ENCODE measurements at places on chromosomes 13 and 19.

DNA sequence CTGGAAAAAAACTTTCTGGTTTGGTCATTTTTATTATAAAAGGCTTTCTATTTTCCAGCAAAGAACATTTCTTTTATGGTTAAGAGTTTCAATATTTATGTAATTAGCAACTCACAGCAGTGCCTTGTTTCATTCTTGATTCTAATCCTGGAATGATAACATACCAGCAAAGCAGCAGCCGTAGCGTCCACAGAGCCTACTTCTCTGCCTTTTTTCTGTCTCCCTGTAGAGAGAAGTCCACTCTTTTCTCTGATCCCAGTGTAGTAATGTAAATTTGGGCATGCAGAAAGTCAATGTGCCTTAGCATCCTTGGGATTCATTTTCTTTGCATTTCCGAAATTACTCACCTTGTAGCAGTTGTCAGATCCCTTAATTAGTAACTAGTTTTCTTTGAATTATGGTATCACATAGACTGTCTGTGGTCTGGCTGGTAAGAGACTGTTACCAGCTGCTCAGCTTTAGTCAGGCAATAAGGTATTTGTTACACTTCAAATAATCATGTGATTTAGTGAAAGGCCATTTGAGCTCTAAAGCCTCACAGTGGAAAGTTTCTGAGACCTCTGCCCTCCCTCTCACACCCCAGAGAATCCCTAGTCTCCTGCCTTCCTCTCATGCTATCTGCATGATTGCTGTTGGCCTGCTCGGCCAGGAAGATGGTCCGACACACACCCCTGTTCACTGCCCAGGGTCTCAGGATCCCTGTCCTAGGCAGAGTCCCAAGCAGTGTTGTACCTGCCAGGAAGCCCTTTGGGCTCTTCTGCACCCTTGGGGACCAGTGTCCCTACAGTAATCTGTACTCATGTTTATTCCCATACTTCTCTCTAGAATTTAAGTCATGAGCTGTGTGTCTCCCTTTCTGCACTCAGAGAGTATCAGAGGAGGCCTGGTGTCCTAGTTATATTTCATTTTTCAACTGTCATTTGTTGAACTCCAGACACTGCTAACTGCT lies 86.3 kb downstream of the LRCH1 start:
- no peak for DNase-seq

GRCh38 chr19:58021541-58022282 lies 12.1 kb upstream of the ZSCAN1 start:
- DNase-seq = peak; percentile 82

DNA sequence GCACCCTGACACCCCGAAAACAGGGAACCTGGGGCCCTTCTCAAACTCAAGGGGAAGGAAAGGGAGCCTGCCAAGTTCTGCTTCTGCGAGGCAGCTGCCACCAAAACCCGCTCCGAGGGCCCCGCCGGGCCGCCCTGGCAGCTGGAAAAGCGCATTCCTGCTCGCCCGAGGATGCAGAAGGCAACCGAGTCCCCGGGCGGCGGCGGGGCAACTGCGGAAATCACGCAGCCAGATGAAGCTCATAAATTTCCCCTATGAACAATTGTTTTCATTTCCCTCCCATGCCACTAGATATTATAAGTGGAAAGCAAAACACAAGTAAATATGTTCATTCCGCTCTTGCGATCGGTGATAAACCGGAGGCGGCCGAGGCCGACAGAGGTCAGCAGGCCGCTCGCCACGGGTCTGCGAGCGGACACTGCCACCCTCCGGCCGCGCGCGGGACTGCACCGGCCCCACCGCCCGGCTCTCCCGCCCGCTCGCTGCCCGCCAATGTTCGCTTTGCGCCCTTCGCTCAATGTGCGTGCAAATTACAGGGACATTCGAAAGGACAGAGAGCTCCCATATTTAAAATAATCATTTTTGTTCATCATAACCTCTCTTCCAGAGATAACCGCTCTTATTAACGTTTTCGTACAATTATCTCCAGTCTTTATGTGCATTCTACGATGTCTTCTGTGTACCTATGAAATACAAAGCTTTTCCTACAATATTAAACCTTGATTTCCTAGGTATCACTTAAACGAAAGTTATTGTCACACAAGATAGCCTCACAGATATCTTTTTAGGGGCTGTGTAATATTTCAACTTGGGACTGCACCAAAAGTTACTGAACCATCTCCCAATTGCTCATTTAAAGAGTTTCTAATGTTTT lies 120.8 kb upstream of the ZNF507 start:
- DNase-seq = peak; percentile 28

- no peak for DNase-seq
Observed at GRCh38 chr13:82688400-82688994, 1193.8 kb downstream of the SLITRK1 start.

GRCh38 chr13:113820813-113821651 lies 42.8 kb downstream of the GAS6 start:
- no peak for DNase-seq

GRCh38 chr13:110251193-110251819 lies 55.7 kb downstream of the COL4A1 start:
- no peak for DNase-seq

- DNase-seq = no peak
Observed at GRCh38 chr13:34941436-34941834, 635 bp upstream of the NBEA start.

GRCh38 chr13:104296286-104296685 lies 1230.1 kb upstream of the SLC10A2 start:
- no peak for DNase-seq

GRCh38 chr19:48419158-48419920 lies 25.9 kb downstream of the GRIN2D start:
- no peak for DNase-seq

DNA sequence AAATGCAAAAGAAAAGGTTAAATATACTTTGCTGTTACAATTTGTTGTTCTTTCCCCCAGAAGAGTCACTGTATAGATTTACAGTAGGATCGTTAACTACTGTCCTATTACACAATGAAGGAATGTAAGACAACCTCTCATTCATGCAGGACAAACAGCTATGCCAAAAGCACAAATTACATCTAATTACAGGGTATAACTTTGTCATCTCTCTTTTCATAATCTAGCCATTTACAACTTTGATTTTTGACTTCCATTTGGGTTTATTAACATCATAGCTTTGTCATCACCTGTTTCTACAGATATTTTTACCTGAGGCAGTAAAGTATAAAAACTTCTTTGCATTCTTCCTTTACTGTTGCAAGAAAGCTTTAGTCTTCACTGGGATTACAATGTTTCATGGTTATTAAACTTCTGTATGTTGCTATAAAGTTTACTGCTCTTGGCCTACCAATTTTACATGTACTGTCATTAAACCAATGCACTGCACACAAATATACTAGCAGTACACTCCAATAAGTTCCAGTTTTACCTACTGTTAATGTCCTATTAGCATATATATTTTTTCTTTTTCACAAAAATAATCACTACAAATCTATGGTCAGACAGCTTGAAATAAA lies 18.9 kb downstream of the MICU2 start:
- no peak for DNase-seq

- DNase-seq = no peak
Observed at GRCh38 chr13:76948149-76948548, at the start of gene ACOD1. ACOD1 (plus strand) TSS chr13:76948511; CDS start chr13:76948559, 48 bp downstream.

DNA sequence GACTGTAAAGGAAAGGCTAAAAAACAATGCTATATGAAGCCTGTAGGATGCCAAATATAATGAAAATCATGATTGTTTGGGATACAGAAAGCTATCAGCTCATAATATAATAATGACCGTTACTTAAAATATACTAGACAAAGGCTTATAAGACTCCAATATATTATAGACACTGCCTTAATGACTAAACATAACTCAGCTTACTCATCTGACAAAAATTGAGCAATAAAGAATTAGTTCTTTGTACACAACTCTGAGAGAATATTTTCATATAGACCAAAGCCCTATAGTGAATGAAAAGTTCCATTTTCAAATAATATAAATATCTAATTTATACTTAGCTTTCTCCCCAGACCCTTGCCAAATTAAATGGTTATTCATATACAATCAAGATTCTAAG lies 283.3 kb downstream of the DIAPH3 start:
- DNase-seq = no peak

DNA sequence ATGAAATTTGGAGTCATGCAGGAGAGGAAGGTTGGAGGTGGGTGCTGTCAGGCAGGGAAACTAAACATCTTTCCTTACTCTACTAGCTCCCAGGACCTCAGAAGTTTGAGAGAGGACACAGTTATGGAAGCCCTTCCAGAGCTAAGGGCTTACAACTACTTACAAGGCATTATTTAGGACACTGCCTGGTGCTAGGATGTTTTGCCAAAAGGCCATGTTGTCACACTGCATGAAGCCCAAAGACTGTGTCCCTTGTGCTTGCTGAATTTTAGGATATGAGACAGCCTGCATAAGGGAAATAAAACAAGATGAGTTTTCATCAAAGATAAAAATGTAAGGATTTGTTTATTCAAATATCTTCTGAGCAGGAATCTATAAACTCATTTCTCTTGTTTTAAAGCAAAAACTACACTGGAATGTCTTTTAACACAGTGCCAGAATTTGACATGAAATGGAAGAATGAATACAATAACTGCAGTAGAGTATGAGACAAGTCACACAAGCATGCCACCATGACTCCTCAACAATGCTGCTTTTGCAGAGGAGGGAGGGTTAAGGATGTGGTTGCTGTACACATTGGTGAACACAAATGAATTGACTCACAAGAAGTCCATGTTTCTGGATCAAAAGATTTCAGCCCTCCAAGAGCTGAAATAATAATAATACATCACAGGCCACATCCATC lies 258.4 kb downstream of the SPRY2 start:
- DNase-seq = no peak

GRCh38 chr13:113941571-113942191 lies 32.2 kb downstream of the C13orf46 start:
- no peak for DNase-seq

DNA sequence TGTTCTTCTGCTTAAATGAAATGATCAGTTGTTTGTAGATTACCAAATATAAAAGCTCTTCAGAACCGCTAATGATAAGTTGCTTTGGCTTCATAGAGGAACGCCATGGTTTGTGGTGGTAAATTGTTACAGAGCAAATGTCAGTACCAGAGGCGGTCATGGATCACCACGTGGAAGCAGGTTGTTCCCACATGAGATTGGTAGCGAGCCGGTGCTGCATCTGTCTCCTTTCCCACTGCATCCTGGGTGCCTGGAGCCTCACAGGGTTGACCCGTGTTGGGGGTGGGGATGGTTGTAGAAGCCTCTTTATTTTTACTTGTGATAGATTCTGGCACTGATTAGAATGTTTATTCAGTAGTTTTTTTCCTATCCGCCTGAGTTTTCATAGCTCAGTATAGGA lies 14.7 kb downstream of the GARRE1 start:
- DNase-seq = no peak

- no peak for DNase-seq
Observed at GRCh38 chr13:99565478-99566124, 64.3 kb downstream of the TM9SF2 start.

- DNase-seq = no peak
Observed at GRCh38 chr19:56150358-56150757, 9.3 kb downstream of the ZNF444 start.

GRCh38 chr13:96817336-96817941 lies 176.8 kb downstream of the OXGR1 start:
- peak; percentile 44 for DNase-seq

DNA sequence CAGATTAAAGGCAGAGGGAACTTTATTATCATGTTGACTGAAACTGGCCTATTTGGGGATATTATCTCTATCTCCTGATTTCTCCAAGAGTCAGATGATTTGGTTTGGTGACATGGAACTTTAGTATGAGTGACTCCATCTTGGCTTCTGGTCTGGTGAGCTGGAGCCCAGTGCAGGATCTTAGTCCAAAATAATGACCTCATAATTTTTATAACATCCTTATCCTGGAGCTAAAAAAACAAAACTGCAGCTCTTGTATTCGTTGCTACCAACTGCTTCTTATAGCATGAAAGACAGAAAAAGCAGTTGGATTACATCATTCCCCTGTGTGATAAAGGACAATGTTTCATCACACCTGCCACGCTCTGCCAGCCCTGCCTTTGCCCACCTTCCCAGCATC lies 39.3 kb upstream of the RNF17 start:
- no peak for DNase-seq

GRCh38 chr13:99647596-99647985 lies 146.3 kb downstream of the TM9SF2 start:
- DNase-seq = no peak

DNA sequence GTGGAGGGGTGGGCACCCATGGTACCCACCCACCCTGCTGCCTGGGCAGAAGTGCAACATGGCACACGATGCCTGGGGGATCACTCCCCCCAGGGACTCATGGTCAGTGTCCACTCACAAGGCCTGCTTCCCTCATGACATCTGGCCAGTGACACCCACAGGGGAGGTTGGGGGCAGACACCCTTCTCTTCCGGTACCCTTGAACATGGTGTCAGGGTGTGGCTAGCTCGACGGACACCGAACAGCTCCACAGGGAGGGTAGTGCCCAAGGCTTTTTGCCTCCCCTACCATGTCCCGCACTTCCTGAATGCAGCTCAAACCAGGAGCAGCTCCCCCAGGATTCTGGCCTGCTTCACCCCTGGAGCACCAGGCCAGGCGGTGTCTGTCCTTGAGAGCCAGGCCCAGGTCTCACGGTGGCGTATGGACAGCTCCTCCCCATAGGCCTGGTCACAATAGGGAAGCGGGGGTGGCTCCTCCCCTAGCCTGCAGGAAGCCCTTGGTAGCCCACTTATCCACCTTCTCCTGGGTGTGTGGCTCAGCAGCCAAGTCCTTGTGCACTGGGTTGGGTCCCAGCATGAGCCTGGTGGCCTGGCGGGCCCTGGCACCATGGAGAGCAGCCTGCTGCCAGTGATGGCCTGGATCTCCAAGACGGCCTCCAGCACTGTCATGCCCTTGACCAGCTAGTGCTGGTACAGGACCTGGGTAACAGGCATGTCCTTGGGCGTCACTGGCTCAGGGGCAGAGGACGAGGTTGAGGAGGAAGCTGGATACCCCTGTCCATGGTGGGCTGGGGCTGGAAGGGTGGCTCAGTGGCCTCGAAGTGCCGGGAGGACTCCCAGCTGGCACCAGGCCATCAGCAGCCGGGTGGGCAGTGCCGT lies 7.8 kb downstream of the ACP4 start:
- no peak for DNase-seq

- DNase-seq = no peak
Observed at GRCh38 chr19:40466219-40466984, 399 bp upstream of the SPTBN4 start.

DNA sequence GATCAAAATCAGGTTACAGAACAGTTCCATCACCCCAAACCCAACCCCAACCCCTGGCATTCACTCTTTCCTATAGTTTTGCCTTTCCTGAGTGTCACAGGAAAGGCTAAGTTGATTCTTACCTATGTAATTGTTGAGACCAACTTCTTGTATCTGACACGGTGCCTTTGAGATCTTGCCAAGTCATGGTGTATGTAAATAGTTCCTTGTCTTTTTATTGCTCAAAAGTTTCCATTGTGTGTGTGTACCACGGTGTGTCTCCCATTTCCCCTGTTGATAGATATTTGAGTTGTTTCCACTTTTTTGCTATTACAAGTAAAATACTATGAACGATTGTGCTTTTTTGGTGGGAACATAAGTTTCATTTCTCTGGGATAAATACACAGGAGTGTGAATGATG lies 3.3 kb upstream of the IGFL2 start:
- DNase-seq = no peak

All from T47D (cell line).